T-helper 2 cell (primary cell): ENCODE measurements at places on chromosomes 12 and 14.

- no peak for DNase-seq
Observed at GRCh38 chr12:4960547-4960946, 50.8 kb downstream of the KCNA1 start.

DNA sequence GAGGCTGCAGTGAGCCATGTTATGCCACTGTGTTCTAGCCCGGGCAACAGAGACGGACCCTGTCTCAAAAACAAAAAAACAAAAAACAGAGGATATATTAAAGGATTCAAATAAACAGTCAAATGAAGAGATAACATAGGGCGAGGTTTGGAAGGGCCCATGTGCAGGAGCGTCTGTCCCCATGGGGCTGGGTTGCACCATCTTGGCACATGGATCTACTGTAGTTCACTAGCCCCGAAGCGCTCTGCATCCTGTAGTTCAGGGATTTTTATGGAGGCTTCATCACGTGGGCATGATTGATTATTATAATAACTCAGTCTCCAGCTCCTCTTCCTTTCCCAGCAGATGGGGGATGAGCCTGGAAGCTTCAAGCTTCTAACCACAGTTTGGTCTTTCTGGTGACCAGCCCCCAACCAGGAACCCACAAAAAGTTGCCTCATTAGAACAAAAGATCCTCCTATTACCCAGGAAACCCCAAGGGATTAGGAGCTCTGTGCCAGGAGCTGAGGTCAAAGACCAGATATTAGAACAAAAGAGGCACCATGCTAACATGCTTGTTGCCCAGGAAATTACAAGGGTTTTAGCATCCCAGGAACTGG, 59.9 kb downstream of the HCAR2 start:
- no peak for DNase-seq

GRCh38 chr12:59185295-59185694, 265.0 kb upstream of the LRIG3 start:
- DNase-seq: peak; percentile 2

DNA sequence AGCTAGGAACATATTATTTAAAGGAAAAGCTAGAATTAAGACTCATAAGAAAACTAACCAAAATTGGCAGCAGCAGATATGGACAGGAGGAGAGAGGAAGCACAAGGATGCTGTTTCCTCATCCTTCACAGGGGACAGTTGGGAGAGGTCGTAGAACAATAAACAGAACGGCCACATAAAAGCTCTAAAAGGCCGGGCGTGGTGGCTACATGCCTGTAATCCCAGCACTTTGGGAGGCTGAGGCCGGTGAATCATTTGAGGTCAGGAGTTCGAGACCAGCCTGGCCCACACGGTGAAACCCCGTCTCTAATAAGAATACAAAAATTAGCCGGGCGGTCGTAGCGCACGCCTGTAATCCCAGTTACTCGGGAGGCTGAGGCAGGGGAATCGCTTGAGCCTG, 10.5 kb downstream of the TCL1B start:
- no peak for DNase-seq

DNA sequence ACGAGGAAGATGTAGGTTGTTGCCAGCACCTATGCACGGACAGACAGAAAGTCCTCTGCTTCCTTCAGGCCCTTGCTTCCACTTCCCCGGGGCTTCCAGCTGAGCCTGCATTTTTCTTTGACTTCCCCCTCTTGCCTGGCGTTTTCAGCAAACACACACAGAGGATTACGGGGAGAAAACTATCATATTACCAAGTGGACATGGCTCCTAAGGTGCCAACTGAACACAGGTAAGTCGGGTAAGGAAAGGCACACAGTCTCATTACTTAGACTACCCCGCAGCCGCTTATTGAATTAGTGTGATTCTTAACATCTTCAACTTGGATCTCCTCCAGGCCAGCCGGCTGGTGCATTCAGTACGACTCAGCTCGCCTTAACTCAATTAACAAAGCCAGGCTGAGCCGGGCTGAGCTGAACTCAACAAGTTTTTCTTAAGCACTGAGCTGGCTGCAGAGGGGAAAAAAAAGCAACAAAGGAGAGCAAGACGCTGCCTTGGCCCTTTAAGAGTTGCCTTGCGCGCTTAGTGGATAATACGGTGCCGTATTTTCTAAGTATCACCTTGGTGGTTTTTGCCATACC, 19.2 kb upstream of the MAP1LC3B2 start:
- no peak for DNase-seq

- DNase-seq: peak; percentile 92
Observed at GRCh38 chr12:124713436-124714082, 146.1 kb upstream of the NCOR2 start.

DNA sequence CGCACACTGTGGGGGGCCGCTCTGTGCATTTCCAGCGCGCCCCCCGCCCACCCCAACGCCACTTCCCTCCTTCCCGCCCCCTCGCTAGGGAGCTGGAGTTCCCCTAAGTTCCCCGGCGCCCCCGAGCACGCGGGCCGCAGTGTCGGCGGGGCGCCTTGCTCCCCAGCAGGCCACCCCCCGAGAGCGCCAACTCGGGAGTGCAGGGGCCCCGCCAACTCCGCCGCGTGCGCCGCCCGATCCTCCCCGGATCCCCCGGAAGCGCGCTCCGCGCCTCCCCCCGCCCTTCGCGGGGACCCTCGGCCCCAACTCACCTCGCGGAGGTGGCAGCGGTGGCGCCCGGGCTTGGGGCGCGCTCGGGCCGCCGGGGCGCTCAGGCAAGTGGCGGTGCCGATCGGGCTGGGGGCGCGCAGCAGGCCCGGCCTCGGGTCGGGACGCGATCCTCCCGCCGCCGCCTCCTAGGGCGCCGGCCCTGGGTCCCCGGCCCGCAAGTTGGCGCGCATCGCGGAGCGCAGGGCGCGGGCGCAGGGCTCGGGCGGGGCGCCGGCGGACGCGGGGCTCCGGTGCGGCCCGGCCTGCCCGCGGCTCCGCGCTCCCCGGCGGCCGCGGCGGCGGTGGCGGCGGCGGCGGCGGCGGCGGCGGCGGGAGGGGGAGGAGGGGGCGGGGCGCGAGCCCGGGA, at the start of gene NCOR2:
TSS of gene NCOR2 (minus strand) at position 616 of the 676 bp plus-strand sequence. CDS start 72,361 bp downstream, outside the sequence.
- DNase-seq: peak; percentile 46

DNA sequence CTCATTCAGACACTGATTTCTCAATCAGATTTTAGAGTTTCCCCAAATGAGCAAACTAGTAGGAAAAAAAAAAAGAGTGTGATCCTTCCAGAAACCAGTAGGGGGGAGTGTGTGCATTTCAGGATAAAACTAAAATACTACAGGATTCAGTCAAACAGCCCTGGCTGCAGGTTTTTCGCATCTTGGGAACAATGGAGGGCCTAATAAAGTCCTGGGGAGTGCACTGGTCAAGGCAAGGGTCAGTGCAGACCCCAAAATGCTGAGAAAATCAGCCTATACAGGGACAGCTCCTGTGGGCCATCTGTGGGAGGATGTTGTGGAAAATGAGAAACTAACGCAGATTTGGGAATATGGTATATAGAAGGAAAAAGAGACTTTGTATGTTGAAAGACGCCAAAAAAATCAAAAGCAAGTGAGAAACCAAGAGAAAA, 22.2 kb upstream of the ABCD4 start:
- no peak for DNase-seq

DNA sequence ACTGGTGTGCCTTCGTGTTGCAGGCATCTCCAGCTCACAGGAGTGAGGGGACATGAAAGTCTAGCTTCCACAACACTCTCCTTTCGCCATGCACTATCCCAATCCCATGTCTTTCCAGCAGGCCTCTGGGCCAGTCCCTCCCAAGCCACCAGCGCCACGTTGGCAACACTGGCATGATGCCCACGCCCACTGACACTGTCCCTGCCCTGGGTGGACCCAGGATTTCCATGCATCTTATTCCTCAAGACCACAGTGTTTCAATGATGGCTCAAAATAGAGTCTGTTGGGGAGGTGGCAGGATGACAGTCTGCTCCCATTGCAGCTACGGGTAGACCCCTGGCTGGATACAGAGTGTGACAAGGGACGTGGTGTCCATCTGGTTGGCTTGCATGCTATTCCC, 2.3 kb downstream of the SP7 start:
- no peak for DNase-seq
